ENCODE measurements at places on chromosomes 5 and 9.

DNA sequence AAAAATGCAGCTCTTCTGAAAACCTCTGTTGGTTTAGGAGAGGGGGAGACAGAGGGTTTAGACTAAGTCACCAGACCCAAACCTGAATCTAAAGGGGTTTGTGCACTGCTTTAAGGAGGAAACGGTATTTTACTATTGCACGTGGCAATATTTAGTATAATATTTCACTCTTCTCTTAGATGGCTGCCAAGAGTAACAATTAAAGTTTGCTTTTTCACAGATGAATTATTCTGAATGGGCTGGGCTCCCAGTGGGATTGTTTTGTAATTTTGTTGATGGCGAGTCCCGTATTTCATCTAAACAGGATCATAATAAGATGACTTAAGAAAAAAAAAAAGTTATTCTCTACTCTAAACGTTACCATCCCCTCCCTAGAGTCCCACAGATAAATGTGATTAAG is 245.4 kb downstream of the PCSK5 start:
- no peak for DNase-seq

- DNase-seq = no peak
Observed at GRCh38 chr5:33231935-33232334, 208.8 kb upstream of the TARS1 start.

DNA sequence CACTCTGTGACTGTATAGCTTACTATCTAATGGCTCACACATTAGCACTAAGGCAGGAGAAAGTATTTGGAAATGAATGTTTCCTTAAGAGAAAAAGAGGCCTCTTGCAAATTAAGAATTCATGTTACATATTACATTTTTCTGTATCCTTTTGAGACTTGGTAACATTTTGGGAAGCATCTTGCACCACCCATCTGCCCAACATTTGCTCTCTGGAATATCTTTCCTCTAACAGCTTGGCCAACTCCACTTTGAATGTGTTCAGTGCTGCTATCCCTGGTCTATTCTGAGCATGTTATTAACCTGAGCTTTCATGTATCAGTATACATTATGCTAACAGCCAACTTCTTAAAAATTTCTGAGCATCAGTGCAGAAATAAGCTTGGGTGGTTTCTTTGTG is 27.2 kb downstream of the MFAP3 start:
- DNase-seq = no peak

DNA sequence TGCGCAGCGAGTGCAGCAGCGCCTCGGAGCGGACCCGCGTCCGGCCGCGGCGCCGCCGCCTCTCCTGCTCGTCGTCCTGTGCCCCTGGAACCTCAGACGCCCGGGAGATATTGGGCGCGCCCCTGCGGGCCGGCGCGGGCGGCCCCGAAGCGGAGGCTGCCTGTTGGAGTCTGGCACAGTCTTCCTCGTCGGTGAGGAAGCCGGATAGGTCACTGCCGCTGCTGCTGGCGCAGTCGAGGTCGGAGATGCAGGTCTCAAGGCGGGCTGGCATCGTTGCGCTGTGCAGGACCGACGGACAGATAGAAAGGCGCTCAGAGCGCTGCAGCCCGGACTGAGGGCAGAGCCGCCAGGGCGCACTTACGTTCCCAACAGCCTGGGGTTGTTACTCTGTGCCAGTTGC is 344 bp downstream of the NEUROG1 start:
- DNase-seq = no peak

- DNase-seq = peak; percentile 81
Observed at GRCh38 chr9:133460405-133461175, 812 bp downstream of the CACFD1 start.

DNA sequence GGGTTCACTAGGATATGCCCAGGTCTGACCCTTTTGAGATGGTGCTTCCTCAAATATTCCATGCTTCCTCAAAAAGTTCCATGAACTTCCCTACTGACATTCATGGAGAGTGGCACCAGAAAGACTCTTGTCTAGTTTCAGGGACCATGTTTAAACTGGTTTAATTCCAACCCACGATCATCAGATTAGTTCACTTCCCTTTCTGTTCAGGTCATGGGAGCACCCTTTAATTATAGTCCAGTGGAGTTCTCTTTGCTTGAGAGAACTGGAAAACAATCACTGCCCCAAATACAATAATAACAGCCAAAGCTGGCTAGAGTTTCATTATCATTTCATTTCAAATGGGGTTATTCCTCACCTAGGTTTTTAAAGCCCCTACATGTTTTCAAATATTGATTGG is 9.7 kb upstream of the ERBIN start:
- DNase-seq = no peak

DNA sequence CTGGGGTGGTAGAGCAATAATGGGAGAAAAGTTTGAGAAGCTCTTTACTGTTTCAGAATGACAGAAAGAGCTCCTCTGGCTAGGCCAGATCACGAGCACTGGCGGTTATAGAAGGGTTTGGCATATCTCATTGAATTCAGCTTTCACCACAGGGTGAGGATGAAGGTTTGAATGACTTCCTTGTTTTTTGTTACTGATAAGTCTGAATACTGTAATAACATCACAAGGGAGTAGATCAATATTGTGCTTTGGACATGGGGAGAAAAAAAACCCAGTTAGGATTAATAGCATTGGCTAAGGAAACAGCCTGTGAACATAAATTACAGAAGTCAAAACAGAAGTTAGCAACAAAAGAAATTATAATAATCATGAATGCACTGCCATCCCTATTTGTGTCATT is 9.4 kb downstream of the PHAX start:
- no peak for DNase-seq

DNA sequence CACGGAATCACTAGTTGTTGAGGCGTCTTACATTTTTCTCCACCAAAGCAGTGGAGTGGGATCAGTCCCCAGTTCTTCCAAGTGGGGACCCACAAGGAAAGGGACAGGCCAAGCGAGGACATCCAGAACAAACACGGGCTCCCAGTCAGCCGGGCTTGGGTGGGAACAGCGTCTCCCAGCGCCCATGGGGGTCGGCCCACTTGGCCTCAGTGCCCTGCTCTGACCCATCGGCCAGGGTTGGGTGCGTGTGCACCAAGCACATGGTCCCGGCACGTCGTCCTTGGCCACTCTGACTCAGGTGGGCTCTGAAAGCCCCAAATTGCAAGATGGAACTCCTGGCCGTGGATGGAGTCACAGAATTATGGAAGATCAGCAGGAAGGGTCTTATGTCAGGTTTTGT is 37.9 kb downstream of the DBH start:
- DNase-seq = no peak

DNA sequence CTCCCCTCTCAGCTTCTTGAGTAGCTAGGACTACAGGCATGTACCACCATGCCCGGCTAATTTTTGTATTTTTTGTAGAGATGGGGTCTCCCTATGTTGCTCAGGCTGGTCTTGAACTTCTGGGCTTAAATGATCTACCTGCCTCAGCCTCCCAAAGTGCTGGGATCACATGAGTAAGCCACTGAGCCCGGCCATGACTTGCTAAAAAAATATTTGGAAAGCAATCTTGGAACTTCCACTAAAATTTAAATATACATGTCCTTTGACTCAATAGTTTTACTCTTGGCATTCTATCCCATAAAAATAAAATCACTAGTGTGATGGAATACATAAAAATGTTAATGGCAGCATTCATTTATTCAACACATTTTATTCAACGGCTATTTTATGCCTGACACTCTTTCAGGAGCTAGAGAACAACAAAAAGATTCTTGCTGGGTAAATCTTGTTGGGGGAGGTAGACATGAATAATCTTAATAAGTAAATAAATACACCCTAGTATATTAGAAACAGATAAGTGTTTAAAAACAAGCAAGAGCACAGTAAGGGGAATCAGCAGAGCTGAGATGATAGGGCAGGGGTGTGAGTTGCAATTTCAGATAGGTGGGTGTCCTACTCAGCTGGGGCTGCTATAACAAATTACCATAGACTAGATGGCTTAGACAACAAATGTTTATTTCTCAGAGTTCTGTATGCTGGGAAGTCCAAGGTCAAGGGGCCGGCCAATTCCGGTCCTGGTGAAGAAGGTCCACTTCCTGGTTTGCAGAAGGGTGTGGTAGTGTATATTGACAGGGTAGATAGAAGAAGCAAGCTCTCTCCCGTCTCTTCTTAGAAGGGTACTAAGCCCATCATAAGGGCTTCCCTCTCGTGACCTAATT is 50.7 kb downstream of the KCNV2 start:
- DNase-seq = no peak

DNA sequence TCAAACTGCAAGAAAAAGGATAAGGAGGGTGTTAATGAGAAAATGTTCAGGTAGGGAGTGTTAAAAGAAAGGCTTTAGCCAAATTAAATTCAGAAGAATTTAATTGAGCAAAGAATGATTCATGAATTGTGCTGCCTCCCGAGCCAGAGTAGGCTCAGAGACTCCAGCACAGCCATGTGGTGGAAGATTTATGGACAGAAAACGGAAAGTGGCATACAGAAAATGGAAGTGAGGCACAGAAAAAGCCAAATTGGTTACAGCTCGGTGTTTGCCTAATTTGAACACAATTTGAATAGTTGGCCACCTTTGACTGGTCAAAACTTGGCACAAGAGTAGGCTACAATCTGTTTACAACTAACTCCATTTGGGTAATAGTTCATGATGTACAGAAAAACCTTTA is 9.6 kb upstream of the SLC30A5 start:
- no peak for DNase-seq

- no peak for DNase-seq
Observed at GRCh38 chr5:127586811-127587210, 62.1 kb upstream of the CTXN3 start.

DNA sequence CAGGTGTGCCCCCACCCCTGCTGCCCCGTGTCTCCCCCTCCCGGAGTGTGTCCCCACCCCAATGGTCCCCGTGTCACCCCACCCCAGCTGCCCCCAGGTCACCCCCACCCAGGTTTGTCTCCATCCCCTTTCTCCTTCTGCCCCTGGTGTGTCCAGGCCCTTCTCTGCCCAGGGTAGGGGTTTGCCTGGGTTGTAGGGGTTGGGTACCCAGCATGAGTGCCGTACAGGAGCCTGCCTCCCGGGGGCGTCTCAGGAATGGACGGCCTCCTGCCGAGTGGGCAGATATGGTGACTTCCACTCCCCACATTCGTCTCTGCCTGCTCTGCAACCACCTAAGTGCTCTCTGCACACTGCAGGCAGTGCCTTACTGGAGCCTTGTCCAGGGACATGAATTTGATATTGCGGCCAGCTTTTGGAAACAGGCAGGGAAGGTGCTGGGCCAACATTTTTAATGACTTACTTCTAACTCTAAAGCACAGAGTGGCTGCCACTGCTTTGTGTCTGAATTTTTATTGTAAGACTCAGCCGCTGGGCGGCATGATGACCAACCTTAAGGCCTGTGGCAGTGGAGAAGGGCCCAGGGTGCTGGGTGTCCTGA is 6.7 kb downstream of the LRRC14B start:
- no peak for DNase-seq

DNA sequence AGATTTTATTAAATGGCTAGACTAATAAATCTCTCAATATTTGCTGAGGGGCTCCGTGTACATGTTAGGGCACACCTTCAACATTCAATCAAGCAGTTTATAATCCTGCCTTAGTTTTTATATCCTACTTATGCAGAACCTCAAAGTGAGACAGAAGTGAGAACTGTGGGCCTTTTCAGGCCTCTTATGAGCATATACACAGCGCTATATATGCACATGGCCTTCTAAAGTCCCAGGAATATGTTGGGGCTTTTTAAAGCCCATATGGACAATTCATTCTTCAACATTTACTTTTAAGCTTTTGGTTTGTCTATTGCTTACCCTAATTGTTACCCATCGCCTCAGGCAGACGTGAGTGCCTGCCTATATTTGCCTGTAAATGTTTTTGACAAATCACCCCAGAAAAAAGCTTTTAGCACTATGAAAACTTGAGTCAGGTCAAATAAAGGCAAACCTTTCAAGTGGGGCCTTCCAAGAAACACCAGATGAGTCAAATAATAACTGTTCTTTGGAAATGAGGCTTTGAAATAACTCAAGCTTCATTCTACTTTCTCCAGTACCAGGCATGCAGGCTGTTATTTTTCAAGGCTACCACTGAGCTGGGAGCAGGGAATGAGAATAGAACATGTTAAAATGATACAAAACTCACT is 58.2 kb downstream of the ESM1 start:
- DNase-seq = no peak

- no peak for DNase-seq
Observed at GRCh38 chr5:134148316-134148715, 28.4 kb downstream of the SKP1 start.

DNA sequence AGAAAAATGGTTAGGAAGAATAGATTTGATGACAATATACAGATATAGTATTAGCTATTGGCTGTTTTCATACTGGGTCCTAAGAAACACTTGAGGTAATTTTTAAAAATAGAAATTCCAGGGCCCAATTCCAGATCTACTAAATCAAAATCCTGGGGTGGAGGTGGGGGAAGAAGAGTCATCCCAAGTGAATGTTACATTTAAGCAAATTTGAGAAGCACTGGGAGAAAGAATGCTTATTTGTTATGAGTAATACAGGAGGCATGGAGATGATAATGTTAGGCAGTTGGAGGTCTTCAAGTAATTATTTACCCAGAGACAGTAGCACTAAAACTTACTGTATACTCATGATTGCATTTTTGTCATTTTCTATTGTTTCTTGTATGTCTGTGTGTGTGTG is 93.0 kb upstream of the DAB2 start:
- no peak for DNase-seq

DNA sequence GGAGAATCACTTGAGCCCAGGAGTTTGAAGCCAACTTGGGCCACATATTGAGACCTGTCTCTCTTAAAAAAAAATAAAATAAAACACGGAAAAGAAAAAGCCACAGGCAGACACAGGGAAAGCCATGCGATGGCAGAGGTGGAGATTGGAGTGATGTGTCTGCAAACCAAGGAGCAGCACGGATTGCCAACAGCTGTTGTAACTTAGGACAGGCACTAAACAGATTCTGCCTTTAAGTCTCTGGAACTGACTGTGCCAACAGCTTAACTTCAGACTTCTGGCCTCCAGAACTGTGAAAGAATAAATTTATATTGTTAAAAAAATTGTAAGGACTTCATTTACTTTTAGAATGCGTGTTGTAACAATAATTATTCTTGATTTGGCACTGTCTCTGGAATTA is 318.5 kb upstream of the CHD1 start:
- no peak for DNase-seq
